Activated CD8-positive, alpha-beta memory T cell treated with anti-CD3 and anti-CD28 coated beads for 1 hour (primary cell): ENCODE measurements at places on chromosomes 4 and X.

DNA sequence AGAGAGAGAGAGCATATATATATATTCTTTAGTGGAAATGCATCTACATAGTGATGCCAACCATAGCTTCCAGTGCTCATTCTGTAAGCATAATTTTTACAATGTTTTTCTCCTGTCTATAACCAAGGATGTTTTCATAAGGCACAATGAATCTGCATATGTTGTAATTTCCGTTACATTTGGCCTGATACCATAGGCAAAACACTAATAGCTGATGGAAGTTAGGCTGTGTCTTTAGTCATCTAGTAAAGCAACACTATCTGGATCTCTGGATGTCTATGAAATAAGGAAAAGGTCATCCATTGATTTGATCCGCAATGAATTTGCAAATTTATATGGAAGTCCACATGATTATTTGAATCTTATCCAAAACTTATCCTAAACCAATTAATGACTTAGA is 8.1 kb downstream of the PCDH7 start:
- DNase-seq, result no peak

DNA sequence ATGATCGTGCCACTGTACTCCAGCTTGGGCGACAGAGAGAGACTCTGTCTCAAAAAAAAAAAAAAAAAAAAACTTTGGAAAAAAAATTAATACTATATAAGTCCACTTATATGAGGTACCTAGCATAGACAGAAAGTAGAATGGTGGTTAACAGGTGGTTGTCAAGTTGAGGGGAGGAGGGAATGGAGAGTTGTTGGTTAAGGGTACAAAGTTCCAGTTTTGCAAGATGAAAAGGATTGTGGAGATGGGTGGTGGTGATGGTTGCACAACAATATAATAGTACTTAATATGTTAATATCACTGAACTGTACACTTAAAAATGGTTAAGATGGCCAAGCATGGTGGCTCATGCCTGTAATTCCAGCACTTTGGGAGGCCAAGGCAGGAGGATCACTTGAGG is 4.1 kb upstream of the IL9R start:
- DNase-seq, result no peak

- no peak for DNase-seq
Measured at GRCh38 chr4:47406408-47406807, 57.1 kb downstream of the COMMD8 start.

- DNase-seq, result no peak
Measured at GRCh38 chrX:129694805-129695204, 40.0 kb upstream of the APLN start.
